Natural killer cell (primary cell): ENCODE measurements at places on chromosomes 13 and 19. TPM values are rescaled to one million over a fixed set of nuclear protein-coding genes. Genes with fewer than 3 reads are reported as not detected.

TMEM86B gene
- total RNA-seq: 14.7 TPM

DNA sequence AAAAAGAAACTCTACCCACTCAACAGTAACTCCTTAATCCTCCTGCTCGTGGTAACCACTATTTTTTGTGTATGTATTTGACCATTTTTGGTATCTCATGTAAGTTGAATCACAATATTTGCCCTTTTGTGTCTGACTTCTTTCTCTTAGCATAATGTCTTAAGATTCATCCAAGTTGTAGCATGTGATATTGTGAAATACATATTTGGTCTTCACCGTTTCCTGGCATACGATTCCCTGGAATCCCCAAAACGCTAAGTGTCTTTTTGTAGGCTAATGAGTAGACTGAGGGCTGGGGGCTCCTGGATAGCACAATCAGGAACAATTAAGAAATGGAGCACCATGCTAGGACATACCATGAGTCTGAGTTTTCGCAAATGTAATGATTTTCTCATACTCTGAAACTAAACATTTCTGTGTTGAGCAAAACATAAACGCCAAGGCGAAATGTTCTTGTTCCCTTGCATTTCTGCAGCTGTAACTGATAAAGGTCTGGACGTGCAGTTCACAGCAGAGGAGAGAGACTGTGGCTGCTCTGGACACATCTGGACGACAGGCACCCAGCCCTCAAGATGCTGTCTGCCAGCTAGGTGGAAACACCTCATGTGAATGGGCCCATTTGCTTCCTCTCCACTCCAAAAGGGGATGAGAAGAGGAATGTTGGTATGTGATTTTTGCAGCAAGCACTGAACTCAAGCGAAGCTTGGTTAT is 38.4 kb downstream of the BRD4 start:
- DNase-seq: no peak

DNA sequence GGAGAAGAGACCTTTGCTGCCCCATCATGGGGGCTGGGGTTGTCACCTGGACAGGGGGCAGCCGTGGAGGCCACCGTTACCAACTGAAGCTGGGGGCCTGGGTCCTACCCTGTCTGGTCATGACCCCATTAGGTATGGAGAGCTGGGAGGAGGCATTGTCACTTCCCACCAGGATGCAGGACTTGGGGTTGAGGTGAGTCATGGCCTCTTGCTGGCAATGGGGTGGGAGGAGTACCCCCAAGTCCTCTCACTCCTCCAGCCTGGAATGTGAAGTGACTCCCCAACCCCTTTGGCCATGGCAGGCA is 9.0 kb downstream of the EGLN2 start:
- DNase-seq: no peak

GRCh38 chr19:18496167-18496979 is 25.5 kb downstream of the ELL start:
- peak; percentile 70 for DNase-seq

DNA sequence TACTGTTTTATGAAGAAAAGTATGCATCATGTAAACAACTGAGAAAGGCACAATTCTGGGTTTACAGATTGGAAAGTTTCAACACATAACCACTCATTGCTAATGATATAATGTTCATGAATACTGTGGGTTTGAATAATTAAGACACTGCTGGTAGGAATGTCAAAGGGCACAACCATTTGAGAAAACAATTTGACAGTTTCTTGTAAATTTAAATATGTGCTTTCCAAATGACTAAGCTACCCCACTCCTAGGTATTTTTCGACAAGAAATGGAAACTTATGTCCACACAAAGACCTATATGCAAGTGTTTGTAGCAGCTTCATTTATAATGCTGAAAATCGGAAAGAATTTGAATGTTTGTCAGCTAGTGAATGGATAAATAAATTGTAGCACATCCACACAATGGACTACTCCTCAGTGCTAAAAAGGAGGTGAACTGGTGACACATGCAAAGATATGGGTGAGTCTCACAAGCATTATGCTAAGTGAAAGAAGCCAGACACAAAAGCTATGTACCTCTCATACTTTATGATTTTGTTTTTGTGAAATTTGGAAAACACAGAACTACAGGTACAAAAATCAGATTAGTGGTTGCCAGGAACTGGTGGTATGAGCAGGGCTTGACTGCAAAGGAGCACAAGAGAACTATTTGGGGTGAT is 44.8 kb upstream of the FLT1 start:
- DNase-seq: no peak

GRCh38 chr19:42081584-42082203 is 5.7 kb downstream of the ZNF574 start:
- no peak for DNase-seq

GRCh38 chr19:28396287-28396831 is 816.6 kb downstream of the UQCRFS1 start:
- DNase-seq: no peak

DNA sequence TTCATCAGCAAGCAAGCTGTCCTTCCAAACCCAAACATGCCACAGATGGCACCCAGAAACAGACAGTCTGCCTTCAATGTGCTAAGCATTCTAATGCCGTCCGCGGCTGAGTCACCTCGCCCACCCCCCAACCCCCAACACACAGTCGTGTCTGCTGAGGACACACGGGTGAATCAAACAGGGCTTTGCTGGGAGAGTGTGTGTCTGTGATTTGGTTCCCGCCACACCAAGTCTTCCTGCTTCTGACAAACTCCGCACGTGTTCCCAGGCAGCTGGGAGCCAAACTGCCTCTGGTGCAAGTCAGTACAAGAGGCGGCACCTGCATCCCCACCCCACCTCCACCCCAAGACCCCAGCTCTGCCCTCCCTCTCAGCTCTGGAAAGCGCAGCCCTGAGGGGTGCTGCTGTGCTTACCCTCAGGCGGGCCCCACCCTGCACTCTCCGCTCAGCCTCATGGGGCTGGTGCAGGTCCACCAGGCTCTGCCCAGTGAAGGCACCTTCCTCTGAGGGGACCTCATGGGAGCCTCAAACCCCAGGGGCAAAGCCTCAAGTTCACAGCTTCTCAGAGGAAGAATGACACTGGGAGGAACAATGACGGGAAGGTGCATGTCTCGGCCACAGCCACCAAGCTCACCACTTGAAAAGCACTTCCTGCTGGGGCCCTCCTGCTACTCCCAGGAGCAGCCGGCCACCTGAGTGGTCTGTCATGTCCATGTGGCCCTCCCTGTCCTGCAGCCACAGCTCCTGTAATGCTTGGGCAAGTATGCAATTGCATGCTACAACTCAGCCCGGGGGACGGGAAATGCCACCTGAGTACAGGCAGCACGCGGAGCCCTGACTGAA is 15.0 kb upstream of the SLC35E1 start:
- peak; percentile 53 for DNase-seq

DNA sequence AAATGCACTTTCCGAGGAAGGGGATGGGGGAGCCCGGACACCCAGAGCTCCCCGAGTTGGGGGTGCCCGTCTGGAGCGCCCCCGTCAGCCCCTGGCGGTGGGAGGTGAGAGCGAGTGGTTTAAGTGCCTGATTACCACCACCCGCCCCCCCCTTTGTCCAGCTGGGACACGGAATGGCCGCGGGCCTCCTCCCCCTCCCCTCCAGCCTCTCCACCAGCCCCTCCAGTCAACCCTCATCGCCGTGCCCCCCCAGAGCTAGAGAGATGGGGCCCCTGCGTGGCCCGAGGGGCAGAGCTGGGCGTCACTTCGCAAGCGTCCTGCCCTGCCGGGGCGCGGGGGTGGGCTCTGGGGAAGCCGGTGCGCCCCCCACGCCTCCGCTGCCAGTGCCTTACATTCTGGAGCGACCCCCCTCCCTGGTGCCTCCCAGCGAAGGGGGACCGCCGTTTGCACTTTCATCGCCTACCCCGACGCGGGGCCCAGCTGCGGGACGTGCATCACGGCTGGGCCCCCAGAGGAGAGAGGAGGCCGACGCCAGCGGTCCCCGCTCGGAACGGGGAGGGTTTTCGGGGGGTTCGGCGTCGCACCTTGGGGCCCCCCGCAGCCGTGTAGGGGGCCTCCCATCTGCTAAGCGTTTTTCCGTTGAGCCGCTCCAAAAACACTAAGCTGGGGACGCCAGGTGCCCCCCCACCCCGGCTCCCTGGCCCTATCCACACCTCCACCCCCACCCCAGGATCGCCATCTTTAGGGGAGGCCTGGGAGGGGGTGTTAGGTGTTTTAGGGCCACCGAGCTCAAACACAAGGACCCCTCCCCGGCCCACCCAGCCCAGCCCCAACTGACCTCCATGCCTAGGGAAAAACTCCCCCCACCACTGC is 16.4 kb downstream of the SMIM24 start:
- DNase-seq: no peak
